CD4-positive, alpha-beta T cell treated with Interferon gamma for 1 hour (primary cell): ENCODE measurements at places on chromosomes 4 and X.

DNA sequence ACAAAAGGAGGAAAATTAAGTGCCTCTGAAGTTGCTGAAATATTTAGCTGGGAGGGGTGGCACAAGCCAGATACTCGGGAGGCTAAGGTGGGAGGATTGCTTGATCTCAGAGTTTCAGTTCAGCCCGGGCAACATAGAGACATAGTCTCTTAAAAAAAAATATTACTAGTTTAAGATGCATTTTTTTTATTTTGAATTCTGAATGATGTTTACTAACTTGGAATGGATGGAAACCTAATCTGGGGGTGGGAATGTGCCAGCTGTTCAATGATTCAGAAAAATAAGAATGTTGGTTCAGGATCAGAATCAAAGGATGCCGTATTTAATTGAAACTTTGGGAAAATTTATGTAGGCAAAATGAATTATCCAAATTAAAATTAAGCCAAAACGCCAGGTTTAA, 167.2 kb upstream of the ANK2 start:
- no peak for DNase-seq

GRCh38 chrX:79139446-79139845, 5.0 kb upstream of the GPR174 start:
- DNase-seq = no peak

DNA sequence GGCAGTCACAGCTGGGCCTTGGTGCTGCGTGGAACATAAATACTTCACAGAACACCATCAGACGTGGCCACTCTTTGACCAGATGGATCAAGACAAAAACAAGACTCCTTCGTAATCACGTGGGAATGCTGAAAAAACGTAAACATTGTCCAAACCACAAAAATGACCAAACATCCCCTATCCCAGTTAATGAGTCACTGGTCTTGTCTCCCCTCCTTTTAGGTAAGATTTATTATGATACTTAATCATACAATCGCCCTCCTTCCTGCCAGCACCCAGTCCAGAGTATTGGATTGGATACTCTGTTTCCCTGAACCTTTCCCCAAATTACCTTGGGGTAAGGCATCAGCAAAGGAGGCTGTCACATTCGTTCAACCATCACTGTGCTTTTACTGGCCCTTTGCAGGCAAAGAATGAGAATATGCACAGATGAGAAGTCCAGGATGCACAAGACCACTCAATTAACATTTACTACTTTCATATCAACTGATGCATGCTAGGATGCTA, 601 bp upstream of the TCEANC start:
- DNase-seq = no peak

DNA sequence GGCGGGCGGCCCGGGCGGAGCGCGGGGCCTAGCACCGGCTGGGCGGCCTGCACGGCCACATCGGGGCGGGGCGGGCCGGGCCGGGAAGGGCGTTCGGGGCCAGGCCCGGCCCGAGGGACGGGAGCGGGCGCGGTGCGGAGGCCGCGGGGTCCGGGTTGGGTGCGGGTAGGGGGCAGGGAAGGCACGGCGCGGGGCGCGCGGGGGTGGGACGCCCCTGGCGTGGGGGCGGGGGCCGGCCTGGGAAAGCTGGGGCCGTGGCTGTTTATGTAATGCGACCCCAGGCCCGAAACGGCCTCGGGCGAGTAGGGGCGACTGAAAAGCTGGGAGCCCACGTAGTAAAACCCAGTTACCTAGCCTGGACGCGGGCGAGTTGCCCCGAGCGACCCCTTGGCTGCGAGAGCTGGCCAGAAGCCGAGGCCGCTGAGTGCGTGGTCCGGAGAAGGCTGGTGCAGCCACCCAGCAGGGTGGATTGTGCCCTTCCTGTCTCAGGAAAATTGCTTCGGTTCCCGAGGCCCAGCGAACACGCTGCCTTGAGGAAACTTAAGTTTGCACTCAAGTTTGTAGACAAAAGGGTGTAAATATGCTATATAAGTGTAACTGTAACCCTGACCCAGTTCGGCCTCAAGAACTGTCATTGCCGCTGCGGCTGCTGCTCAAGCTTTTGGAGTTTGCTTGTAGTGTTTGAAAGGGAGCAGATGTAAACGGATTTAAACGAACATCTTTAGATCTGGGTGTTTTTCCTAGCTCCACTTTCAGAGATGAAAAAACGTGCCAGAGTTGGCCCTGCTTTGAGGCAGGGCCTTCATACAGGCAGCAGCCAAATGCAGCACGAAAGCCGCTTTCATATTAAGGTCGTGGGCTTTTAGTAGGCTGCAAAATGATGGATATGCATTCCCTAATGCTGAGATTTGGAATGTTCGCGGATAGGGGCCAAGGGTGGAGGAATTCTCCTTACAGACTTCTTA, 674 bp downstream of the SEC24B start:
- DNase-seq = no peak

DNA sequence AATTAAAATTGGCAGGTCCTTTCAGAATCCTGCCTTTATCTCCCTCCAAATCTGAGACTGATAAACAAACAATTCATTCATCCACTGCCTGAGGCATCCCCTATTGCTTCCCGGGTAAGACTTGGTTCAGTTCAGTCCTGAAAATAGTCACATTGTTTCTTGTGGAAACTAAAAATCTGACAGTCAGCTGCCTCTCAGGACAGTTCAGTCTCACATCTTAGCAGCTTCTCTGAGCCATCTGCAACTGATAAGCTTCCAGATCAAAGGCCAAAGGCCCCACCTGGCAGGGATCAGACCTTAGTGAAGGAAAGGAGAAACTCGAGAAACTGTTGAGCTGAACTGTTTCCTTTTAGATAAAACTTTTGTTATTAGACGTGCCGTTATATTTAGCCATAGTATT, 264.5 kb downstream of the IL15 start:
- DNase-seq = no peak

- no peak for DNase-seq
These were observed 141.1 kb upstream of the HHIP start for GRCh38 chr4:144504883-144505282.

GRCh38 chr4:169627307-169627706, 6.9 kb downstream of the CLCN3 start:
- no peak for DNase-seq

- DNase-seq = no peak
These were observed 25.0 kb upstream of the HMGB3 start for GRCh38 chrX:150958177-150958576.

GRCh38 chr4:38279077-38279476, 318.9 kb downstream of the PTTG2 start:
- no peak for DNase-seq

DNA sequence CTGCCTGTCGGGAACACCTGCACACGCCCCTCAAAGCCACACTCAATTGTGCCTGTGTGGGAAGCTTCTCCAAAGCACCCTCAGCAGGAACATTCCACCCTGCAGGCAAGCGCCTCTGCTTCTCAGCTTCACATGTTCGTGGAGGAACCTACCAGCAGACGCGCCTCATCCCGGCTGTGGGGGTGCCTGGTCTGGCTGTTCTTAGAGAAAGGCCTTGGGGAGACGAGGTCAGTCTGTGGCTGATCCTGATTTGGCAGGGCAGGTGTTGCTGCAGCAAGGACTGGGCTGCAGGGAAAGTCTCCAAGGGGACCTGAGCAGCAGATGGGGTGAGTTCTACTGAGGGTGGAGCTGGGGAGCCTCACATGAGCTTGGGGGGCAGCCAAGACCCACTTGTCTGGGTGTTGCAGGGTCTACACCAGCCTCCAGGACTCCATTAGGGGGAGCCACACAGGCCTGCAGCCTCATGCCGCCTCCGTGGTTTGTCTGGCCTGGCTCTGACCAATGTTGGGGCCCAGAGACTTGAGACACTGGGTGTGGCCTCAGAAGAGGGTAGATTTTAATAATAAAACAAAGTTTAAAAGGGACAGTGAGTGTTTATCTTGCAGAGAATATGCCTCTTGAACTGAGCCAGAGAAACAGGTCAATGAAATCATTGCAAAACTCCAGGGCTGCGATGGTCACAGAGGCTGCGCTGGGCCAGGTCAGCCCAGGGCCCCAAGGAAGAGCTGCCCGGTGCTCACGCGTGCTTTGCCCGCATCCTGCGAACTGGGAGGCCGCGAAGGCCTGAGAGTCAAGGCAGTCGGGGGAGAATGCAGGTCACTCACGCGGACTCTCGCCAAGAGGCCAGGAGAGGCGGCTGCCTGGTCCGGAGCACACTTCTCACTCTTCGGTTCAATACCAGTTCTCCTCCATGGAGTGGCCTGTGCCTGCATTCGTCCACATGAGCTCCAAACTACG, 21.1 kb downstream of the RNF212 start:
- no peak for DNase-seq

- no peak for DNase-seq
These were observed 8.9 kb upstream of the ADGRG4 start for GRCh38 chrX:136291824-136292223.

GRCh38 chr4:162838671-162839070, 328.0 kb downstream of the NAF1 start:
- no peak for DNase-seq

GRCh38 chrX:154458954-154459778, 1.1 kb downstream of the PLXNA3 start:
- DNase-seq = no peak
